T-helper 1 cell (primary cell): ENCODE measurements at places on chromosomes 5 and 9.
A peak's percentile ranks its signal among the peaks of the same experiment; 100 is the strongest.

DNA sequence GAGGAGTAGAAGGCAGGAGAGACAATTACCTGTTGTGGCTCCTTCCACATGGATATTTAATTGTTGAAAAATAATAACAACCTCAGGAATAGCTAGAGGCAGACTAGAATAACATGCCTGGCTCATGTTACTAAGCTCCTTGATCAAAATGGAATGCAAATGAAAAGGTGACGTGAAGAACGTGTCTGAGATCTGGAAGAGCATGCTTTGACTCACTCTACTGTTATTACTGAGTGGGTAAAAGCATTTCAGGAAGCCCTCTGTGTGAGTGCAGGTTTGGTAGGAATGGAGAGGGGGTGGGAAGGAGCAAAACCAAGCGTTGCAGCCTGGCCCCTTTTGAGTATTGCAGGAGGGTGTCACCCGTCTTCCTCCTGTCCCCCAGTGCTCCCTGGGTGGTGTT, 84.8 kb downstream of the EQTN start:
- DNase-seq, result no peak

DNA sequence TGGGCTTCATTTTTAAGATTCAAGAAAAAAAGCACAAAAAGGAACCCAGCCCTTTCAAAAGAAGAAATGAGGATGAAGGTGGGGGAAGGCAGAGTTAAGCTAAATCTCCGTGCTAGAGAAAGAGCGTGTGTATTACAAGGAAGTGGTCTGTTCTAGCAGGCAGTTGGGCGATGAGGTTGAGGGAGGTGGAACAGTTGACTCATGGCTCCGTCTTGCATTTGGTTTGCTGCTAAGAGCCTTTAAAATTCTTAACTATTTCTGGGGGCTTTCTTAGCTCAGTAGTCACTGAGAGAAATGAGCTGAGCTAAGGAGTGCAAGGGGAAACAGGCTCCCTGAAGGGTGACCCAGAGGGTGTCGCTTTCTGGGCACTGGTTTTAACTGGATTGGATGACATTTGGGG, 117.4 kb downstream of the GCNT1 start:
- DNase-seq, result no peak

GRCh38 chr9:69188975-69189374, 14.9 kb downstream of the TJP2 start:
- DNase-seq, result no peak

GRCh38 chr5:152546493-152546892, 141.4 kb upstream of the NMUR2 start:
- DNase-seq, result no peak

DNA sequence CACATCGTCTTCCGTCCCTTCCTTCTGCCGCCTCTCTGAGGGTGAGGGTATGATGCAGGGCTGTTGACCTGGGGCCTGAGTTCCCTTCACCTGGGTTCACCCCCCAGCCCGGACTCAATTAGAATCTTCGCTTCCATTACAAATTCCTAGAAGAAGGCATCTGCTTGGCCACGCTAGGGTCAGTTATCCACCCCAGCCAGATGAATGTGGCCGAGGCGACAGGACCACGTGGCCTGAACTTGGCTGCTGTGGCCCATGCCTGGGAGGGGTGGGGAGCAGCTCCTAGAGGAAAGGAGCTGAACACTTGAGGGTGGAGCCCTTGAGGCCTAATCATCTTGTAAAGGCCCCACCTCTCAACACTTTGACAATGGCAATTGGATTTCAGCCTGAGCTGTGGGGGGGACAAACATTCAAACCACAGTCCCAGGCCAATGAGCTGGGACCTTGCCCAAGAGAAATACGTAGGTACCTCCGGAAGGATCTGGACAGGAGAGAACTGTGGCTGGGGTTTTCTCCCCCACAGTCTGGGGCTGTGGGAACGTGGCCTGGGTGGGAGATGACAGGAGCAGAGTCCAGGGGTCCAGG, 90.6 kb upstream of the ADAMTS2 start:
- DNase-seq, result no peak

DNA sequence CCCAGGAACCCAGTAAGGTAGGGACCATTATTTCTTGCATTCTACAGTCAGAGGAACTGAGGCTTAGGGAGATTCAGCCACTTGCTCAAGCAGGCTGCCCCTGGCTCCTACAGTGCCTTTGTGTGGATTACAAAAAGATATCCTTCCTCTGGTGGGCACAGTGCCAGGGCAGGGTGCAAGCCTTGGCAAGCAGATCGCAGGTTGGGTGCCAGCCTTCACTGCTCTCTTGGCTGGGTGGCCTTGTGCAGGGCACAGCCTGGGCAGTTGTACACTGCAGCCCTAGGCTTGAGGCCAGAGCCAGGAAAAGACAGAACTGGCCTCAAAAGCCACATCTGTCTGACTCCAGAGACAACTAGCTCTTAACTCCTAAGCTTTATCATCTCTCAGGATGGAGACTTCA, 15.0 kb downstream of the DOCK2 start:
- DNase-seq, result no peak

DNA sequence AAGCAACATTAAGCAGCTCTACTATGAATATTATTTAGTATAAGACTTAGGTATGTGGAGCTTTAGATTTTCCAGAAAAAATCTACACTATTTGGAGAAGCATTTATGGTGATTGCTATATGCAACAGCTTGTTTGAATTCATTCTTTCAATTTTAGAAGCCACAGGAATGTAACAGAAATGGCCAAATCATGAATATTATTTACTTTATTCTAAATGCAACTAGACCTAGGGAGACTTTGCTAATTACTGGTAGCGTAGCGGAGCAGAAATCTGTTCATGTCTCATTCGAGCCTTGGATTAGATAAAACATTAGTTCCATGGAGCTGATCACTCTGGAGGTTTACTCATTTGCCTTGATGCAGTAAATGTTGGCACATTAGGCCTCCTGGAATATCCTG, 290.2 kb downstream of the ZNF608 start:
- no peak for DNase-seq

- no peak for DNase-seq
These were observed 643.9 kb upstream of the ZNF608 start for GRCh38 chr5:125390326-125390725.

- peak; percentile 84 for DNase-seq
These were observed at the start of gene KDM3B for GRCh38 chr5:138352071-138352721. Gene KDM3B, plus strand, starts transcription at chr5:138352685. Its CDS starts 111 bp downstream, at chr5:138352796.

DNA sequence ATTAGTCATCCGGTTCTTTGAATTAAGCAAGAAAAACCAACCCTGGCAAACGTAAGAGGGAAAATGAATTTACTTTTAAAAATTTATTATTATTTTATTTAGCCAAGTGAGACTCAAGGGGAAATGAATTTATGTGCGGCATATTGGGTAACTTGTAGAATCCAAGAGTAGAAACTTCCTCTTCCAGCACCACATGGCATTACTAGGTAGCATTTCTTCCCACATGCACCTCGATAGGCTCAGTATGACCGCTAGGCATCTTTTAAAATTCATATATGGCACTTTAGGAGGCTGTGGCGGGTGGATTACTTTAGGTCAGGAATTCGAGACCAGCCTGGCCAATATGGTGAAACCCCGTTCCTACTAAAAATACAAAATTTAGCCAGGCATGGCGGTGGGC, 17.6 kb upstream of the MYO10 start:
- DNase-seq, result no peak

- DNase-seq, result no peak
These were observed 123.1 kb downstream of the LIFR start for GRCh38 chr5:38433160-38433861.

DNA sequence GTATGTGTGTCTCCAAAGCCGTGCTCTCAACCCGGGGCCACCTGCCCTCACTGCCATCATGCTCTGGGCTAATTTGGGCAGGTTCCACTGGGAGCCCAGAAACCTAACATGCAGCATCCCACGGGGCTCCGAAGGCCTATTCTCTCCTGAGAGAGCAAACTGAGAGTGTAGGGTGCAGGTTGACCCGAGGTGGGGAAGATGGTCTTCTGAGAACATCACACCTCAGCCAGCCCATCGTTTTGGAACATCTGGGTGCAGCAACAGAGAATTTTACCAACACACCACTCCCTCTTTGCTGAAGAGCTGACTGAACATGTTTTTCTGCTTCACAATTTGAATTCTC, 294.6 kb upstream of the TUT7 start:
- DNase-seq, result no peak

GRCh38 chr9:96006296-96006879, 130.9 kb downstream of the ERCC6L2 start:
- no peak for DNase-seq

DNA sequence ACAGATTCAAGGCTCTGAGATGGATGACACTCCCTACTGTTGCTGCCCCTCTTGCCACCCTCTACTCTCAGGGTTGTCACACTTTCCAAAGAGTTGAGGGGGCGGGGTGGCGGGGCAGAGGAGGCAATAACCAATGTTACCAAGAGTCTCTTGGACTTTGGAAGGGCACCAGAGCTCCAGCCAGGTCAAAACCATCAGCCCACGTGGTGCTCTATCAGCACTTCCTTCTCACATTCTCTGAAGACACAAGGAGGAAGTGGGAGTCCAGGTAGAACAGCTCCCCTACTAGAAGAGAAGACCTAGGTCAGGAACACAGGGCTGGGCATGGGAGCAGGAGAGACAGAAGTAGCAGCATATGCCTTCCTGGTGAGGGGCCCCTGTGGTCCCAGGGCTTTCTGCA, 33.0 kb upstream of the PIK3R1 start:
- no peak for DNase-seq

GRCh38 chr9:108083160-108083750, 593.7 kb upstream of the KLF4 start:
- no peak for DNase-seq

- no peak for DNase-seq
These were observed 29.0 kb upstream of the FAM174A start for GRCh38 chr5:100505984-100506670.

DNA sequence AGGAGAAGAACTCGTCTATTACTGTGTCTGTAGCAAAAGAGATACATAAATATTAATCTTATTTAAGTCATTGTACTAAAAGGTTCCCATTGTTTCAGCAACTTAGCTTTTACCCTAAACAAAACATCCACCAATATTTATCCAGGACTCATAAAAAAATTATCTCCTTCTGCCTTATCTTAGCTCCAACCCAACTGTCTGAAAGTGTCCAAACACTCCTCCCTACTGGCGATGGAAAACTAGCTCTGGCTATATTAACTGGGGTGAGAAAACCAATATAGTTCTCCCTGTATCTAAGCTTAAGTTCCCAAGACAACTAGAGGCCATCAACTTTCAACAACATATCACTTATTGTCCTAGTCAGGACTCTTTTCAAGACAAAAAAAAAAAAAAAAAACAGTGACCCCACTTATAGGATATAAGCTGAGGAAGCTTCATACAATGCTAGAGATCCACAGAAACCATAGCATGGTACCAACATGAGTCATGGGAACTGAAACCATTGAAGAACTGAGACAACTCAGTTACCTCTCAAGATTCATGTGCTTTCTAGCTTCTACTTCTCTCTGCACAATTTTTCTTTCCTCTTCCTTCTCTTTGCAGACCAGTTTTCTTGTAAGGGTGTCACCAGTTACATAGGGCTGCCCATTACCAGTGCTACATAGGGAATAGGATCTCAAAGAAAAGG, 150.7 kb upstream of the RASA1 start:
- DNase-seq, result no peak

DNA sequence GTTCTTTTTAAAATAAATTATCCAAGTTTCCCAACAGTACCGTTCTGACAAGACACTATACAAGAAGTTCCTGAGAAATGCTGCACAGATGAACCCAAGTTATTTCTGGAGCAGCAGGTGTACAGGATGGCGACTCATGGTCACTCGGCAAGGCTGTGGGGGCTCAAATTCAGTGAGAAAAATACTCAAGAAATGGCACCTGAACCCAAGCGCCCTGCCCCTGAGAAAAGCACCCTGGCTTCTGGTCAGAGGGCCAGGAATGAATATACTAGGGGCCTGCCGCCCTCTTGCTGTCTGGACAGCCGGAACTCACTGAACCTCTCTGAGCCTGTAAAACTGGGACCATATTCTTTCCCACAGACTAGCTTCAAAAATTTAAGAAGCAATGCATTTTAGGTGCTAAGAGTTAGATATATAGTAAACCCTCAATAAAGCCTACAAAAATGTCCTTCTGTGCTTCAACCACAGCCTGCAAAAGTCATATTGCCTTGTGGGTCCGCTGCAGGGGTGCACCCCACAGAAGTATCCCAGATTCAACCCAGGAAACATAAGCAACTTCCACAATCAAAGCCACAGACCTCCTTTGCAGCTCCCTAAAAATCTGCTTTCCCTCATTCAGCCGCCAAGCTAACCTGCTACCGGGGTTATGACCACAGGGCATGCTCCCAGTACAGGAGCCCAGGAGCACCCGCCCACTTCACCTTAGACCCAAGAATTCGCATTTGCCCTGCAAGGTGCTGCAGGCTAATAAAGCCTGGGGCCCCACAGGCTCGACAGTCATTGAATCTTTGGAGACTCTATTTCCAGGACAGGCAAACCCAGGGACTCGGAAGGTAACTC, 1.4 kb downstream of the RAPGEF1 start:
- no peak for DNase-seq

DNA sequence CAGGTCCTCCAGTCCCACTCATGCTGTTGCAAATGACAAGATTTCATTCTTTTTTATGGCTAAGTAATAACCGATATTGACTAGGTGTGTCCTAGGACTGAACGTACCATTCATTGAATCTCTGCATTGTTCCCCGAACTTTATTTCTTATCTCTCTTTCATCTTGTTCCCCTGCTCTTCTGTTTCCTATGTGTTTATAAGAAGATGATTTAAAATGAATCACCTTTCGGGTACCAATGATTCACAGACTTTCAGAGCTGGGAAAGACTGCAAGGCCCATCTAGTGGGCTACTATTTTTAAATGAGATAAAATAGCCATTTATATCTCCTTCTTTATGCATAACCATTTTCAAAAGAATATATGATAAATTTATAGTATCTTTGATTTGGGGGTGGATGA, 133.0 kb downstream of the CDH18 start:
- no peak for DNase-seq

DNA sequence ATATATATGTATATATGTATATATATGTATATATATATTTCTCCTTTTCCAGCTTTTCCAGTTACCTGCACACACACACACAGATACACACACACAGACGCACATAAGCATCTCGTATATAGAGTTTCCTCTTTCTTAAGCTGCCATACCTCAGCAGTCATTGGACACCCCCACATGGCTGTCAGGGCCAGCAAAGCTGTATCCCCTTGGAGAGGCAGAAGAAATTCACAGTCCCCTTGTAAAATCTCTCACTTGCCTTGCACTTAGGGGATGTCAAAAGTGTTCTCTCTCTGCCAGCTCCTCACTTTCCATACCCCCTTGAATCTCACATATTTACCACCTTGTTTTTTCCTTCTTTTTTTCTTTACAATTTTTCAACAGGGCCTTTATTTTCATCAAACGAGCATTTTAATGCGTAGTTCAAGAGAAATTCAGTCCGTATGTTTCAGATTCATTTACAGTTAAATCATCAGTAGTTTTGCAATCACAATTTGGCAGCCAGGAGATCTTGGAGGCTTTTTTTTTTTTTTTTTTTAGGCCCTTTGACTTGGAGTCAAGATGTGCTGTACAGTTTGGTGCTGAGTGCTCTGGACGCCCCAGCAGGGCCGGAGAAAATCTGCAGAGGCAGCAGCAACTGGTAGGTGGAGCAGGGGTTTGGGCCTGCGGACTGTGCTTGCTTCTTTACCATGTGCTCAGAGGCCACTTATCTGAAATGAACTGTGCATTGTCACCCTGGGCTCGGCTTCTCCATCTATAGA, 244.9 kb upstream of the KLF4 start:
- DNase-seq, result no peak

- DNase-seq, result no peak
These were observed 209.8 kb upstream of the ZNF462 start for GRCh38 chr9:106653213-106653612.

GRCh38 chr5:57316798-57317327, 143.0 kb downstream of the GPBP1 start:
- no peak for DNase-seq
